ENCODE measurements at places on chromosomes 12 and 14.
A peak's percentile ranks its signal among the peaks of the same experiment; 100 is the strongest.

- DNase-seq = no peak
These were observed 15.6 kb downstream of the JDP2 start for GRCh38 chr14:75443203-75443969.

DNA sequence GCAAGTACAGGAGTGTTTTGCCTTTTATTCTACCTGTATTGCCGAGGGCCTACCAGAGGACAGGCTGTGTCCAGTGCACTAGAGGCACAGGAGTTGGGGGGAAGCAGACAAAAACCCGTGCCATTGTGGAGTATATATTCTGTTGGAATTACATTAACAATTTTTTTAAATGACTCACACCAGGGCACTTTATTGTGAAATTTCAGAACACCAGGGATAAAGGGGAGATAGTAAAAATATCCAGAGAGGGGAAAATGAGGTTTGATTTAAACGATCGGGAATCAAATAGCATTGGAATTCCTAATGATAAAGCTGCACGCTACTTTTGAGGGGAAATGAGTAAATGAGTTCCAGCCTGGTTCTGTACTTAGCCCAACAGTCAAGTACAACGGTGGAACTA is 123.2 kb downstream of the PELI2 start:
- peak; percentile 29 for DNase-seq

- no peak for DNase-seq
These were observed 19.8 kb downstream of the XRCC3 start for GRCh38 chr14:103695296-103696069.

- no peak for DNase-seq
These were observed 6.8 kb upstream of the PHC1 start for GRCh38 chr12:8907513-8907912.

DNA sequence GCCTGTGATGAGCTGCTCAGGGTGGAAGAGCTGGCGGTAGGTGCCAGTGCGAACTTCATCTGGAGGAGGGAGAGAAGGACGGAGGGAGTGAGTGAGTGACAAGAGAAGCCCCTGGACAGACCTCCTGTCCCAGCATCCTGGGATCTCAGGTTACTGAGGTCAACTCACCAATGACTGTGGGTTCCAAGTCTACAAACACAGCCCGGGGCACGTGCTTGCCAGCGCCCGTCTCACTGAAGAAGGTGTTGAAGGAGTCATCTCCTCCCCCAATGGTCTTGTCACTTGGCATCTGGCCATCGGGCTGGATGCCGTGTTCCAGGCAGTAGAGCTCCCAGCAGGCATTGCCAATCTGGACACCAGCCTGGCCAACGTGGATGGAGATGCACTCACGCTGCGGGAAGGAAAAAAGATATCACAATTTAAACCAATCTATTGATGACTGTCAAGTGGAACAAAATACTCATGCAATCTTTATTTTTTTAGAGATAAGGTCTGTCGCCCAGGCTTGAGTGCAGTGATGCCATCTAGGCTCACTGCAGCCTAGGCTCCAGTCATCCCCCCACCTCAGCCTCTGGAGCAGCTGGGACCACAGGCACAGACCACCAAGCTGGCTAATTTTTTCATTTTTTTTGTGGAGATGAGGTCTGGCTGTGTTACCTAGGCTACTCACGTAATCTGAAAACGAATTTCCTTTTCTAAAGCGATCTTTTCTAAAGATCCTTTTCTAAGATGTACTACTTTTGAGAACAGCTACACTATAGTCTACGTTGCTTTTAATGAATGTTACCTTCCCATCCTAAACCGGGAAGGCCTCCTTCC is 1.7 kb downstream of the TUBA1B start:
- no peak for DNase-seq

DNA sequence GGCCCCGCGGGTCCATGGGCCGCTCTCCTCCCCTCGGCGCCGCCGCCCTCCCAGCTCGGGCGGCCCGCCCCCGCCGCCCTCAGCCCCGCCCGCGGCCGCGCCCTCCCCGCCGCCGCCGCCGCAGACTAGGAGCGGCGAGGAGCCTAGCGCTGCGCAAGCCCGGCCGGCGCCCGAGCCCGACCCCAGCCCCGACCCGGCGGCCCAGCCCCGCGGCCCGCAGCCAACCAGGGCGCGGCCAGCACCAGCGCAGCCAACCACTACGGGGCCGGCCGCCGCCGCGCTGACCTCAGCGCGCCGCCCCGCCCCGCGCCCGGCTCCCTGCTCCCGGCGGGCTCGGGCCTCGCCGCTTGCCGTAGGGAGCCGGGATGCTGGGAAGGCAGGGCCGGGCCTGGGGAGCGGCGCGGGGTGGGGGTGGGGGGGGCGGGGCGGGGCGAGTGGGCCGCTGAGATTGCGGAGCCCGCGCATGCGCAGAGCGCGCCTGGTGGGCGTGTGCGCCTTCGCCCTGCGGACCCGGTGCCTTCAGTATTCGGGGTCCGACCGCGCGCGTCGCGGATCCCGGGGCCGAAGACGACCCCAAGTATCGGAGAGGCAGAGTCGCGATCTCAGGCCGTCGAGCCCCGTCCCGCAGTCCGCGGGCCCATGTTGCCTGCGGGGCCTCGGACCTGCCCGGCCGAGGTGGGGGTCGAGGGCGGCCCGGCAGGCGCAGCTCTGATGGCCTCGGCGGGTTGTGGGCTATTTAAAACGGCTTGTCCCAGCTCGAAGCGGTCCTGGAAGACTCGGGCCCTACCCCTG is at the start of gene CDC42BPB:
CDC42BPB (minus strand) TSS at position 178 of the 792 bp plus-strand sequence. CDS start 376 bp downstream, outside the sequence.
- DNase-seq = peak; percentile 87

DNA sequence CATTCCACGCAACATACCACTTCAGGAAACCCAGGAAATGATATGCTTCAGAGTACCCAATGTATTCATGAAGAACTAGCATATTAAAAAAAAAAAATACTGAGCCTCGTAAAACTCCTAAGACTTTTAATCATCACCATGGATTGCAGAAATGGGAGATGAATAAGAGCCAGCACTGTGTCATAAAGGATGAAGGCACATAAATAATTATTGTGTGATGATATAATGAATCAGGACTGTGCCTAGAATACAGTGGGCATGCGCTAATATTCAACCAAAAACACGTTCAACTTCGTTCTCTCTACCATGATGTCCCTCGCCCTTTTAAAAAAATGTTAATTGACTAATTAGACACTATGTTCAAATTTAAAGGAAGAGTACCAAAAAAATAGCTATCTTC is 68.7 kb downstream of the CIT start:
- DNase-seq = no peak

- DNase-seq = no peak
These were observed 4.5 kb downstream of the TMEM117 start for GRCh38 chr12:43840338-43840737.

- DNase-seq = no peak
These were observed 149.9 kb downstream of the NRXN3 start for GRCh38 chr14:78319887-78320635.

DNA sequence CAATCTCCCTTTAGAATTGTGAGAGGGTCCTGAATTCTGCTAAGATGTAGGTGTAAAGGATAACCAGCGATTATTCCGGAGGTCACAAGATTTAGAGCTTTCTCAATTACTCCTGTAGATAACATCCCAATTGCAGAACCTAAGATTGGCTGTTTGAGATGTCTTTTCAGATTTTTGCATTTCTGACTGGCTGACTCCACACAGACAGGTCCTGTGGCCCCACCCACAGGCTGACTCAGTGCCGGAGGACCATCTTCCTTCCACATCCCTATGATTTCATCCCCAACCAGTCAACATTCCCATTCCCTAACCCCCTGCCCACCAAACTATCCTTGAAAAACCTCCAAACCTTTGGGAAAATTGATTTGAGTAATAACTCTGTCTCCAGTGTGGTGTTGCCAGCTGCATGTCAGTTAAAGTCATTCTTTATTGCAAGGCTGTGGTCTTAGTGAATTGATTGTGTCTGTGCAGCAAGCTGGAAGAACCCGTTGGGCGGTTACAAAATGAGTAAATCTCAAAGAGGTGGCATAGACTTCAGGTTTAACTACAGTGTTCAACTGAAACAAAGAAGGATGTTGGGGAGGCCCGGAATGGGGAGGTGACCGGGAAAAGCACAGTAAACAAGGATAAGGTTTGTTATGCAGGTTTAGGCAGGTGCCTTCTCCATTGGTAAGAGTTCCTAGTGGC is 10.6 kb downstream of the FNTB start:
- no peak for DNase-seq

- no peak for DNase-seq
These were observed 27.9 kb downstream of the CAPS2 start for GRCh38 chr12:75302225-75302624.

GRCh38 chr12:92257261-92257660 is 111.6 kb upstream of the BTG1 start:
- no peak for DNase-seq

- no peak for DNase-seq
These were observed 16.6 kb upstream of the PLEK2 start for GRCh38 chr14:67428501-67429031.

DNA sequence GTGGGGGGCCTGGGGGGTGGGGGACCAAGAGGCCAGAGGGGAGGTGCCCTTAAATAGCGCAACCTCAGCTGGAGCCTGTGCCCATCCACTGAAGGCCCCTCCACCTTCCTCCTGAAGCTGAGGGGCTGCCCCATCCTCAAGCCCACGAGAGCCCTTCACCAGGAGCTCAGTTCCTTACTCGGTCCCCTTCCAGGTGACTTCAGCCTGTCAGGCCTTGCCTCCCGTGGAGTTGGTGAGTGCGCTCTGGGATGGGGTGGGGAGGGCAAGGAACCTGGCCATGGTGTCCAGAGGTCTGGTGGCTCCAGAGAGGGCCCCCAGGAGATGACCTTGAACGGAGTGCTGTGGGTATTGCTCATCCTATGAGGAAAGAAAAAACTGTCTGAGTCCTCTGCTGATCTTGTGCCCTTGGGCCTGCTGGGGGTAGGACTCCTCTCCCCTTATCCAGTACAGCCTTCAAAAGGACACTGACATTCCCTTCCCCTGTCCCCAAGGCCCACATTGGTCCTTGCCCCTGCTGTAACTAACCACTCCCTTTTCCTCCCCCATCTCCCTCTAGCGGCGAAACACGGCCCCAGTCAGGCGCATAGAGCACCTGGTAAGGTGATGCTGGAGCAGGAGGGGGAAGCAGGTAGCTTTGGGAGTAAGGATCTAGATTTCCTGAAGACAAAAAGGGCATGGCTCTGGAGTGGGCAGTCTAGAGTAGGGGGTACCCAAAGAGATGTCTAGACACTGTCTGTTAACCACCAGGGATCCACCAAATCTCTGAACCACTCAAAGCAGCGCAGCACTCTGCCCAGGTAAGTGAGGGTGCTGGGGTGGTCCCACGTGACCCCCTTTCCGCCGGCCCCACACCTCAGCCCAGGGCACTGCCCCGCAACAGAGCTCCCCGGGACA is 3.6 kb downstream of the TNS2 start:
- DNase-seq = no peak

DNA sequence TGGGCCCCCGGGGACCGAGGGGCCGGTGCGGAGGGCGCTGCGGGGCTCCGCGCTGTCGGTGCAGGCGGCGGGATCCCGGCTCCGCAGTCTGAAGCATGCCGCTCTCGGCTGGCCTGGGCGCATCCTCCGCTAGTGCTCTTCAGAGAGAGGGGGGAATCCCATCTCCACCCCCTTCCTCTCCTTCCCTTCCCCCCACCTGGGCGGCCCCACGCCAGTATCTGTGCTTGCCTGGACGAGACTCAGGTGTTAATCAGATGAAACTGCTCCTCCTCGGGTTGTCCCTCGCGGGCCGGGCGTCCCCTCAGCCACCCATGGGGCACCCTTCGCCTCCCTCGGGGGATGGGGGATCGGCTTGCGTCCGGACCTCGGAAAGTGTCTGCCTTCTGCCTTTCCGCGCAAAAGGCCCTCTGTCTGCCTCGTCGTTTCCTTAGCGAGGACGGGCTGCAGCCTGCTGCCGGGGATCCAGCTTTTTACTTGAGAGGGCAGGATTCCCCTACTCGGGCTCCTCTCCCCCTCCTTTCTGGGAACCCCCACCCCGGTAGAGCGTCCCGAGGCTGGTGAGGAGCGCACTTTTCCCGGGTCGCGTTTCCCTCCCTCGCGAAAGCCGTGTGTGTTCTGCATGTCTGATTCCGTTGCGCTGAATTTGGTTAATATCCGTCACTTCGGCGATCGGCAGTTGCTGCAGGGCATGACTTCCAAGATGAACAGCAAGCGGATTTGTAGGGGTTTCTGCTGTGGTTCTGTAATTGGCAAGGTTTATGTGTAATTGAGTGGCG is 1.1 kb downstream of the GPHN start:
- no peak for DNase-seq

- DNase-seq = no peak
These were observed 5.8 kb downstream of the IGF1 start for GRCh38 chr12:102474438-102475064.

DNA sequence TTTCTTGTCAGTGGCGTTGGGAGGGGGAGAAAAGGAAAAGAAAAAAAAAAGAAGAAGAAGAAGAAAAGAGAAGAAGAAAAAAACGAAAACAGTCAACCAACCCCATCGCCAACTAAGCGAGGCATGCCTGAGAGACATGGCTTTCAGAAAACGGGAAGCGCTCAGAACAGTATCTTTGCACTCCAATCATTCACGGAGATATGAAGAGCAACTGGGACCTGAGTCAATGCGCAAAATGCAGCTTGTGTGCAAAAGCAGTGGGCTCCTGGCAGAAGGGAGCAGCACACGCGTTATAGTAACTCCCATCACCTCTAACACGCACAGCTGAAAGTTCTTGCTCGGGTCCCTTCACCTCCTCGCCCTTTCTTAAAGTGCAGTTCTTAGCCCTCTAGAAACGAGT is 1.9 kb downstream of the ASCL1 start:
- no peak for DNase-seq

- DNase-seq = no peak
These were observed 13.7 kb upstream of the OR5AU1 start for GRCh38 chr14:21169573-21169972.

GRCh38 chr12:52151837-52152783 is 39.7 kb downstream of the KRT80 start:
- peak; percentile 30 for DNase-seq

- DNase-seq = peak; percentile 62
These were observed 25.5 kb downstream of the ZC2HC1C start for GRCh38 chr14:75094896-75095295.

- no peak for DNase-seq
These were observed 587.5 kb downstream of the SOX5 start for GRCh38 chr12:23361971-23362370.

- DNase-seq = no peak
These were observed 2.7 kb upstream of the RABGGTA start for GRCh38 chr14:24274101-24274543.

GRCh38 chr14:26410189-26410685 is 187.6 kb downstream of the NOVA1 start:
- DNase-seq = no peak

DNA sequence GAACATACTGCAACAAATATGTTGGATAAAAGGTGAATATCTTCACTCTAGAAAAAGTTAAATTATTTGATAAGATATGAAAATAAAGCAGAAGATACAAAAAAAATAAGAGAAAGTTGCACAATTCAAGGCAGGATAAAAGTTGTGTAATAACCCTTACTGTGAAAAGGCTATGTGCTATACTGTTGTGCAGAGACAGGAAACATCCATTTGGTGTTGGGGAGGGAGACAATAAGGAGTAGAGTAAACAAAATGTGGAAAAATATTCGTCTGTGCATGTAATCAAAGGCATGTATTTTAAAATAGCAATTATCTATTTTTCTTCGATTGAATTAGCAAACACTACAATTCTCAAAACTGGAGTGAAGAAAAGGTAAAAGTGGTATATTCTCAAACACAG is 34.8 kb downstream of the PTHLH start:
- no peak for DNase-seq
